ENCODE measurements at places on chromosomes 4 and X.

DNA sequence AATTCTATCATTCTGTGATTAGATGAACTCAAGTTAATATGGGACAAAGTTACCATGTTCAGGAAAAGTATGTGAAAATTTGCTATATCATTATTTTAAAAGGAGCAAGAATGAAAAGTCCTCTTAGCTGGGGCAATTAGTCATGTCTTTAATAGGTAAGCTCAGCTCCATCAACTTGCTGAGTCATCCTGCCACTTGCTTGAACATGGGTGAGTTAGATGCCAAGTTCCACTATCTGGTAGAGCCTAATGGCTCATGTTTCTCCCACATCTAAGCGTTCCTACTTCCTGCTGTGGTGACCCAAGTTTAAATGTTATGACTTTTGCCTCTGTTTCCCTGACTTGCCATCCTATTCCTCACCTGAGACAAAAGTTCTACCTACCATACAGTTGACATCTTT, 276.8 kb downstream of the ZNF674 start:
- peak; percentile 3 for DNase-seq

- DNase-seq: no peak
Measured at GRCh38 chrX:99172958-99173357, 1237.1 kb downstream of the PCDH19 start.

- DNase-seq: no peak
Measured at GRCh38 chr4:82753238-82753637, 45.4 kb downstream of the SCD5 start.

DNA sequence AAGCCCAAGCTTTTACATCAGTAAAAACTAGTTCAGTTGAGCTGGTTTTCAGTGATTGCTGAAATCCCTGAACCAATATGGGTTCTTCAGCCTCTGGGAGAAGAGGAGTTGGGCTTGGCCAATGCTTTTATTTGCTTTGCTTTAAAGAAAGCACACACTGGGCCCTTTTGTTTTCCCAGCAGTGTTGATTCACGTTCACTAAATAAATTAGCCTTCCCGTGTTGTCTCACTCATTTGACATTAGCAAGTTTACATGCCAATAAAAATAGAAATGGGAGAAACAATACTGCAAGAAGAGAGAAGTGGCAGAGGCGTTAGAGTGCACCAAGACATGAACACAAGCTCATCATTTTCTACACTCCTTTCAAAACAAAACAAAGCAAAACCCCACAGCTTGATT, 136.2 kb downstream of the SHROOM3 start:
- DNase-seq: no peak

DNA sequence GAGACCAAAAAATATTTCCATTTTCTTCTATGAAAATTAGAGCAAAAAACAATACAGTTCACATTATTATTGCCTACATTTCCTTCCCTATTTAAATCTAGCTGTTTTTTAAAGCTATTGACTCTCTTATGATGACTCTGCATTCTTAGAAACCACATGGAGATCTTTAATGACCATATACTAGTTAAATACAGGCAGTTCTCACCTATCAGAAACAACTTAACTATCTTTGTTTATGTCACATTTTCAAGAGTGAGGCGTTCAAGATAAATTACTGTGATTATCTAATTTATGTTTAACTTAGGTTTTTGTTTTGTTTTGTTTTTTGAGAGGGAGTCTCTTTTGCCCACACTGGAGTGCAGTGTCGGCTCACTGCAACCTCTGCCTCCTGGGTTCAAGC, 3.0 kb downstream of the CISD2 start:
- DNase-seq: peak; percentile 11

DNA sequence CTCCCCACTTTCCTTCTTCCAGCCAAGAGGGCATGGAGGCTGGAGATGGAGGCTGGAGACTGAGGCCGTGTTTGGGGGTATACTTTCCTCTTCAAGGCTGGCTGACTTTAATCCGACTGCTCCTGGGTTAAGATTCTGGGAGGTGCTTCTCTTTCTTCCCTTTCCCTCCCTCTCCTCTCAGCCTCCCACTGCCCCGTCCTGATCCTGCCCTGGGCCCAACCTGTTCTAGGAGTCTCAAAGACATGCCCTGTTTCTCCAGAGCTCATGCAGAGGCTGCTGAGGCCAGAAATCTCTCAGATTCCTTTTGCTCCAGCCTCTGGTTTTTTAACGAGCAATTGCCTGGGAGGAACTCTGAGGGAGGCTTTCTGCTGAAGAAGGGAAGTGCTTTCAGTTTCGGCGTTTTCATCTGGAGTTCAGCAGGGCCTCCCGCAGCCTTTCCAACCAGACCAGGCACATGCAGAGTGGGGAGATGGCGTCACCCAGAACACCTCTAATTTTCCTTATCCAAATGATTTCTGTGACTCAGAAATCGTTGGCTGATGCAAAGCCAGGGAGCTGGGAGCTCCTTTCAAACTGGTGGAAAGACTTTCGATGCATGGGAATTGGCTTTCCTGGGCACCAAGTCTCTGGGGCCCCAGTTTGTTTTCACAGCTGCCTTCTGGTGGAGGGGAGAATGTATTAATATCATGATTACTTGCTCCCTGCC, 34.5 kb upstream of the FAM9C start:
- peak; percentile 94 for DNase-seq

DNA sequence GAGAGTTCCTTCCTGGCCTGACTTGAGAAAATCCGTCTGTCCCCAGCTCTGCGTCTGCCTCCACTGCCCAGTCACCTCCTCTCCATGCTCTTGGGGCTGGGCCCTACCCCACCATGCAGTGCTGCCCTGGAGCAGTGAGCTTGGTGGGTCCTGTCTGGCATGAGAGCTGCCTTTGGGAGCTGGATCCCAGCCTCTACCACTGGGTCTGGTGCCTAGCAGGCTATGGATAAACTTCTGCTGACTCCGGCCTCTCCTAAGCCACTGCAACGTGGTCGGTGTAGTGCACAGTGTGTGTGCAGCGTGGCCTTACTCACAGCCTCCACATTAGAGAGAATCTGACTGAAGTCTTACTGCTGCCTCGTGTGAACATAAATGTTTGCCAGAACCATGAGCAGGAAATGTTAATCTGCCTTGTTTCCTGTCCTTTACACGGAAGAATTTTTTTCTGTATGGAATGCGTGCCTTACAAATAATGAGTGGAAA, 47.6 kb downstream of the HTT start:
- peak; percentile 84 for DNase-seq

GRCh38 chr4:144989306-144989705, 108.7 kb downstream of the ANAPC10 start:
- no peak for DNase-seq

- DNase-seq: peak; percentile 60
Measured at GRCh38 chr4:82784681-82785610, 13.7 kb downstream of the SCD5 start.

DNA sequence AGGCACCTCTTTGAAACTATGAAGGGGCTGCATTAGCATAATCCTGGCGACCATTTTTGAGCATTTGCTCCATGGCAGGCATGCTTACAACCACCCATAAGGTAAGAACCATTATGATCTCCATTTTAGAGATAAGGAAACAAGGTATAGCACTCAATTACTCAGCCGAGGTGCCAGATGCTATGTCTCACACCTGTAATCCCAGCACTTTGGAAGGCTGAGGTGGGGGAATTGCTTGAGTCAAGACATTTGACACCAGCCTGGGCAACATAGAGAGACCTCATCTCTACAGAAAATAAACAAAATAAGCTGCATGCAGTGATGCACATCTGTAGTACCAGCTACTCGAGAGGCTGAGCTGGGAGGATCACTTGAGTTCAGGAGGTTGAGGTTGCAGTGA, 43.6 kb downstream of the TIGD4 start:
- DNase-seq: no peak
